Neural cell (in vitro differentiated cells): ENCODE measurements at places on chromosomes 2 and 18. TPM values are rescaled to one million over a fixed set of nuclear protein-coding genes. Genes with fewer than 3 reads are reported as not detected.

NEU4 gene
- polyA plus RNA-seq = not detected in 2 replicates

PLEKHH2 gene
- polyA plus RNA-seq = 0.50 and 1.1 TPM in 2 replicates

DSG3 gene
- not detected in 2 replicates for polyA plus RNA-seq

FOXD4L1 gene
- 0.82 and 1.6 TPM in 2 replicates for polyA plus RNA-seq

FHL2 gene
- 1.0 and 3.5 TPM in 2 replicates for polyA plus RNA-seq

CROCC2 gene
- polyA plus RNA-seq = 0.09 TPM in 1 of 2 replicates, not detected in the other

PTPRM gene
- polyA plus RNA-seq = 114 and 126 TPM in 2 replicates

BOLL gene
- polyA plus RNA-seq = not detected in 2 replicates

SULT1C3 gene
- polyA plus RNA-seq = not detected in 2 replicates

CD207 gene
- polyA plus RNA-seq = not detected in 2 replicates

GBX2 gene
- 0.92 and 1.2 TPM in 2 replicates for polyA plus RNA-seq

TBR1 gene
- polyA plus RNA-seq = 4.5 and 7.2 TPM in 2 replicates

SUMO1 gene
- polyA plus RNA-seq = 281 and 365 TPM in 2 replicates
